ENCODE measurements at places on chromosomes 5 and 9.

GRCh38 chr5:138022912-138023311, 10.0 kb downstream of the FAM13B start:
- no peak for DNase-seq

- DNase-seq, result no peak
Measured at GRCh38 chr5:179137643-179138567, 77.7 kb downstream of the ZNF354C start.

GRCh38 chr9:129138476-129139232, 27.4 kb downstream of the PTPA start:
- DNase-seq, result no peak

- no peak for DNase-seq
Measured at GRCh38 chr5:11898-12297, 80.1 kb upstream of the PLEKHG4B start.

- DNase-seq, result no peak
Measured at GRCh38 chr5:8897316-8897715, 648.6 kb downstream of the SEMA5A start.

DNA sequence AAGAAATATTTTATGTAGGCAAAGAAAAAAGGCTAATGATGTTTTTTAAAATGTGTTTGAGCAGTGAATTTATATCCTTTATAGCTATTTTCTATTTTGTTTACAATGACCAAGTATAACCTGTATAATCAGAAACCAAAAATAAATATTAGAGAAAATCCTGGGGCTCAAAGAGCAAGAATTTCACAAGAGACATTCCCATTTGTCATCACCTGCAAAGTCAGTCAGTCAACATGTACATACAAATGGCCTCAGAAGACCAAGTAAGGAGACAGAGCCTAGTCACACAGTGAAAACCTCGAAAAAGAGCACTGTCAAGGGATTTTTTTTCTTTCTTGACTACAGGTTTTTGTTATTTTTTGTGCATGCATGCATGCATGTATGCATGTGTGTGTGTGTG, 231.4 kb downstream of the GLIS3 start:
- DNase-seq, result no peak

DNA sequence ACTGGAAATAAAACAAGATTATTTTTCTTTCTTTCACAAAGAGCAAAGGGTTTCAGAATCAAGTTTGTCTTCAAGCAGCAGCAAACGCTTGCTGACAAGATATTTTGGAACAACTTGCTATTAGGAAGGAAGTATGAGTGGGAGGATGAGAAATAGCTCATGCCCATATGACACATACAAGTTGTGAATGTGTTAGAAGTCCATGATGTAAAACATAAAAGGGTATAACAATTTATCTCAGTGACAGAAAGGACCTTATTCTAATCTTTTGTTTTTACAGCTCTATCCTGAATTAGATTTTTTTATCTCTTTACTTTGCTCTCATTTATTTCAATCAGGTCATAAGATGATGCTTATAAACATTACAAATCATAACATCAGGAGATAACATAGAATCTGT, 516.6 kb upstream of the MEF2C start:
- DNase-seq, result no peak

GRCh38 chr9:109270971-109271925, 49.6 kb downstream of the EPB41L4B start:
- DNase-seq, result no peak

GRCh38 chr5:42090162-42090561, 165.1 kb downstream of the FBXO4 start:
- no peak for DNase-seq

GRCh38 chr9:133360400-133361393, 4.3 kb downstream of the SURF2 start:
- no peak for DNase-seq

GRCh38 chr5:67015541-67016191, 180.9 kb downstream of the CD180 start:
- DNase-seq, result no peak

All from dorsolateral prefrontal cortex (tissue), 122 donors.